Activated CD4-positive, alpha-beta T cell treated with anti-CD3 and anti-CD28 coated beads, Interleukin-2, amount 50 U/mL, for 1 hour (primary cell): ENCODE measurements at places on chromosomes 1 and 21.

DNA sequence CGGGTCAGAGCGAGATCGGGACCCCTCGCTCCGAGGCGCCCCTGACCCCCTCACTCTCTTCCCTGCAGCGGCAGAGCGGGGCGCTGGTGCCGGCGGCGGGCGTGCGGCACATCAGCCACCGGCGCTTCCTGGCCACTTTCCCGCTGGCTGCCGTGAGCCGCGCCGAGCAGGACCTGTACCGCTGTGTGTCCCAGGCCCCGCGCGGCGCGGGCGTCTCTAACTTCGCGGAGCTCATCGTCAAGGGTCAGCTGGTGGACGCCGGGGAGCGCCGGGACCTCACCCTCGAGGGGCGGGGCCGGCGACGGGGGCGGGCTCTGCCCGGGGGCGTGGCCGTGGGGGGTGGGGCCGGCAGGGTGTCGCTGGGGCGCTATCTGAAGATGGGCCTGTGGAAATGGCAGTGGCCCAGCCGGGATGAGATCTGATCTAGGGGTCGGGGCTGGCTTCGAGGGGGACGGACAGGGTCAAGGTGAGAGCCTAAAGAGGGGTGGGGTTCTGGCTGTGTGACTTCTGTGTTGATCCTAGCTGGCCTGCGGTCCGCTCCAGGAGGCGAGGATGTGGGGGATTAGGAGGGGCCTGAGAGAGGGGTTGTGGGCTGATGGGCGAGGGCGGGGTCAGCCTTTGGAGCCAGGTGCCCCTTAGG is 23.6 kb downstream of the PTPRU start:
- peak; percentile 14 for DNase-seq

- DNase-seq: no peak
Observed at GRCh38 chr1:230760360-230760827, 13.2 kb downstream of the CAPN9 start.

GRCh38 chr21:42198929-42199867 is 19.7 kb upstream of the ABCG1 start:
- no peak for DNase-seq

DNA sequence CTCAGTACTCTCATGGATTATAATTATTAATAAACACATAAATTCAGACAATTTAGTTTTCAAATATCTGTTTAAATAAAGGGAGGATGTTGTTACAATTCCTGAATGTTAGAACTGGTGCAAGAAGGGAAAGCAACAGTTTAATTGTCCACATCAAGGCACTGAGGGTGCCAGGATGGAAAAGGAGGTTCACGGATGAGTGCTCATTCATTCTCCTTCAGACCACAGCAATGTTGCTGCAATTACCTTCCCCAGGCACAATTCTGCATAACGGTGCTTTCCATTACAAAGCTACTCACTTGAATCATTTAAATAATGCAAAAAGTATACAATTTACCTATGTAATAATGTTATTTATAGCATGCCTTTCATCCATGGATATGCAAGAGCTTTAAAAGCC is 52.3 kb upstream of the COG2 start:
- no peak for DNase-seq

- no peak for DNase-seq
Observed at GRCh38 chr1:11571906-11572616, 82.2 kb downstream of the FBXO2 start.

- no peak for DNase-seq
Observed at GRCh38 chr21:42636520-42637266, 16.7 kb upstream of the PDE9A start.

DNA sequence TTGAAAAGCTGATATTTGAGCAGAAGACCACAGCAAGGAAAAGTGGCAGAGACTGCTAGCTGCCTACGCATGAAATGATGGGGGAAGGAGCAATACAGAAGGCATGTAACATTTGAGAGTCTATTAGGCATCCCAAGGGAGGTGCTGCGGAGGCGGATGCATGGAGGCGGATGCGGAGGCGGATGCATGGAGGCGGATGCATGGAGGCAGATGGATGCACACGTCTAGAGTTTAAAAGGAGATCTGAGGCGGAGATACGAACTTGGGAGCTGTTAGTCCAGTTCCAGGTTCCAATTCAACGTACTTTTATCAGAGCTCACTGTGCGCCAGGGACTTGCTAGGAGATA is 744 bp upstream of the DDX20 start:
- no peak for DNase-seq

DNA sequence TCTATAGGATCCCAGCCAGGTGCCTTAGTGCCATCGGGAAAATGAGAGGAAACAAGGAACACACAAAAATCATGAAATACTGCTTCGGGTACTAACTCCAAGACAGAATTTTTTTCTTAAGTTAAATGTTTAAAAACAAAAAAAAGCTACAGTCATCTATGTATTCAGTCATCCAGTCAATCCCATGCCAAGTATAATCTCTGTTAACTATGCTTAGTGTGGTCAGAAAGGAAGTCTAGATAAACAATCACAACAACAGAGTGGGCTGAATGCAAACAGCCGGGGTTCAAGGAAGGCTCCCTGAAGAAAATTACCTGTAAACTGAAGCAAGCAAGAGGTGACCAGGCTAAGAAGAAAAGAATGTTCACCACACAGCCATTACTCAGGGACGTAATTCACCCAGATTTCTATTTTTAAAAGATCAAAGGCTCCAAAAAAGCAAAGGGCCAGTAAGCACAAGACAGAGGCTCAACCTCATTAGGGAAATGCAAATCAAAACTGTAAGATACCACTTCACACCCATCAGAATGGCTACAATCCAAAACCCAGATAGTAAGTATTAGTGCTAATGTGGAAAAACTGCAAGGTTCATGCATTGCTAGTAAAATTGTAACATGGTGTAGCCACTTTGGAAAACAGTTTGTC is 53.0 kb downstream of the RERE start:
- no peak for DNase-seq

DNA sequence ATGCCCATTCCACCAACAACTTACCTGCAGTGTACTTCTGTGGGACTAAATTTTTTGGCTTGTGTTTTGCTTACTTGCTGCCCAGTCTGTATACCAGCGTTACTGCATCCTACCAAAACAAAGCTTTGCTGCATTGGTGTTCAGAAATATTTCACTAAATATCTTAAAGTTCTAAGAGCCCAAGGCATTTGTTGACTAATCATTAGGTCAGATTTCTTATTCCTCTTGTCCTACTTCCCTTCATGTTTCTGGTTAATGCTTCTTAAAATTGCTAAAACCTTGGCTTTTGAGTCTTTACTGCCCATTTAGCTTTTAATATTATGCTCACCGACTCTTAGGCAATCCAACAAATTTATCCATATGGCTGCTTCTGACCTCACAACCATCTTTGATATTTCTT is 161.8 kb downstream of the DPYD start:
- DNase-seq: no peak

DNA sequence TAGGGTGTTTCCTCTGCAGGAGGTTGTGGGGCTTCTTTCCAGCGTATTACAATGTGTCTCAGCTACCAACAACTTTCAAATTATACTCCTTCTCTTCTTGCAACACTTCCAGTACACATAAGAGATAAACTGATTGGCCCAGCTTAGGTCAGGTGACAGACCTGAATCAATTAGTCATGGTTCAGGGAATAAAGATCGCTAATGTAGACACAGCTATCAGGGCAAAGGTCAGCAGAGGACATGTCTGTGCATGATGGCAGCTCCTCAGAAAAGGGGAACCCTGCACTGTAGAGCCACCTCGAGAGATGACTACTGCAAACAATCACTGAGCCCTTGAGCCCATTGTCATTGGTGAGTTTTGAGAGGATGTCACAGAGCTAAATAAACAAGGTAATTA is 36.8 kb upstream of the PKN2 start:
- no peak for DNase-seq

DNA sequence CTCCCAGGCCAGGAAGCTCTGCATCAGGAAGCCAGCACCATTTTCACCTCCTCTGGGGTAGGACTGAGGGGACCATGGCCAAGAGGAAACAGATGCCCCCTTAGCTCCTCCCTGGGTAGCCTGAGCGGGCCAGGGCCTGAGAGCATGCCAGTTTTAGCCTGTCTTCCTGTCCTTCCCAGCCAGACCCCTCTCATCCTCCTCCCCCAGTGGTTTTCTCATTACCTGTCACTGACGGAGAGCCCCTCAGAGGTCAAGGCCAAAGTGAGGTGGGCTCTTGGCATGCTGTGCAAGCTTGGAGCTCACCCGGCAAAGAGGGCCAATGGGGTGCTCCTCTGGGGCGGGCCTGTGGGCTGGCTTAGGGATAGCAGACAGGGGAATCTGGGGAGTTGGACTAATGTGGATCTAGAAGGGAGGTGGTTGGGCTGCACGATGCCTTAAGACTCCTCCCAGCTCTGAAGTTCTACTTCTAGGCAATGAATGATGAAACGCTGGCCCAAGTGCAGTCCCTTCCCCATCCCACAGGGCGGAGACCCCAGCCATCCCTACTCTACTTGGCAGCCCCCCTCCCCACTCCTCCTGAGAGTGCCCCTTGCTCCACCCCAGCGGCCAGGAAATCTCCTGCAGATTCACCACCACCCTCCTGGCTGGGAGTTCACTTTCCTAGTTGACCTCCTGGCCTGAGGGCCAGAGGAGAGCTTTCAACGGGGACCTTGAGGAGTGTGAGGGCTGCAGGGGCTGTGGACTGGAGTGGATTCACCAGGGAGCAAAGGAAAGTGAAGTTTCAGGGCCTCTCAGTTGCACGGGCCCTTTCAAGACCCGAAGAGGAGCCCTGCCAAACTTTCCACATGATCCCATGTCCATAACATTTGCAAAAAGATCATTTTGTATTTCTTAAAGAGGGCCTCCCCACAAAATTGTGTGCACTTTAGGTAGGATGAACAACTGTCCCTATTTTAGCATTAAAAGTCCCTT is 9.4 kb upstream of the LMNA start:
- no peak for DNase-seq

DNA sequence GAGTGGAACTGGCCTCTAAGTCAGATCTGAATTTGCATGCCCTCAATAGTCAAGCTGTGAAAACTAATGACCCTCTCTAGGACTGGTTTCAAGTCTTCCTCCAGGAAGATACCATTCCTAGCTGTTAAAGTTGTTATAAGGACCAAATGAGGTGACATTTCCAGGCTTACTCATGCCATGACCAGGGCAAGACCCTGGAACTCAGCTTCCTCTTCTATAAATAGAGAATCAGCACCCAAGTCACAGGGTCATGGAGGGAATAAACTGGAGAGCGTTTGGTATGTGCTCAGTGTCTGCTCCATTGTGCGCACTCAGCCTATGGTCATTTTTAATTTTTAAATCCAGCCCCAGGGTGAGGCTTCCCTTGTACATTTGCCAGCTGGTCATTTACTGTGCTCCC is 2.5 kb downstream of the S100A9 start:
- DNase-seq: no peak

DNA sequence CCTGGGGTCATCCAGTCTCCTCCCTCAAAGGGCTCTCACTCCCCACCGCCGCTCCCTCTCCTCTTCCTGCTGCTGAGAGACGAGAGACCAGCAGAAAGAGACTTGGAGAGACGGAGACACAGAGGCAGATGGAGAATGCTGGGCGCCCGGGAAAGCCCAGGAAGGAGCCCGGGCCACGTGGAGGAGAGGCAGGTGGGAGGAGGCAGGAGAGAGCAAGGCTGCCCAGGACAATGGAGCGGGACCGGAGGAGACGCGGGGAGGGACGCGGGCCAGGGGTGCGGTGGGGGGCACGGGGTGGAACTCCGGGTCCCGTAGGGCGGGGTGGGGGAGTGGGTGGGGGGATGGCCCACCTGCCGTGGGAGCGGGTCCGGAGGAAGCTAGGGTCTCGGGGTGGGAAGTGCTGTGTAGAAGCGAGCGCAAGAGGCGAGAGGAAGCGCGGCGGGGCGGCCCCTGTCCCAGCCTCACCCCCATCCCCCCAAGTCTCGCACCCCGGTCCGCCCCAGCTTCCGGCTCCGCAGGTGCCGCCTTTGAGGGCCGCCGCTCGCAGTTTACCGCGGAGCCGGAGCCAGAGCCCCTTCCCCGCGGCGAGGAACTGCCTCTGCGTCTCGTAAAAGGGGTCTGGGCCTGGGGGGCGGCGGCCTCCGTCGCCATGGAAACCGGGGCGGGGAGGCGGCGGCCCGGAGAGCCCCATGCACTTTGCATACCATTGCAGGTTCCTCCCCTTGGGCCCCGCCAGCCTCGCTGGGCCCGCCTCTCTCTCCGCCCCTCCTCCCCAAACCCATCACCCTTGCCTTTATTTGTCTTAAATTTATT is 11.7 kb upstream of the EPHA2 start:
- DNase-seq: peak; percentile 61

GRCh38 chr21:46080171-46081021 is 17.5 kb upstream of the COL6A2 start:
- DNase-seq: no peak

GRCh38 chr1:39827201-39827600 is 38.5 kb upstream of the BMP8B start:
- no peak for DNase-seq

DNA sequence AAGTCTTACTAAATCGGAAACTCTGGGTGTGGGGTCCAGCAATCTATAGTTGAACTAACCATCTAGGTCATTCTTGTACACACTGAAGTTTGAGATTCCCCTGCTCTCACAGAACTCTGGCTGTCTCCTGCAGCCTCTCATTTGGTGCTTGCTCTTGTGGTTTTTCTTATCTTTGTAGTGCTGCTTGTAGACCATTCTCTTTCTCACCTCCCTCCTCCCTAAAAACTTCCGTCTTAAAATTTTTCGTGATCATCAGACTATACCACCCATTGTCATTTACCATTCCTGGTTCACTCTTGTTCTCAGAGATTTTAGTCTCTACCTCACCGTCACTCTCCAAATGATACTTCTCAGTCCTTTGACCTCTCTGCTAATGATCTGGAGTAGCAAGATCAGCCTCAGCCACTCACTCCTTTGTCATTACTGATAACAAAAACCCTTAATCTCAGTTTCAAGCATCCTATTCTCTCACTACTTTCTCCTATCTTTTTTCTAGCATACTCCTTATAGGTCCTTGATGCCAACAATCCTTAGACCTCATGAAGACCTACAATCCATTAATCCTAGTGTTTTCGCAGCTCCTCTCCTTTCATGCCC is 13.0 kb upstream of the EPHX4 start:
- no peak for DNase-seq

GRCh38 chr1:11289064-11289463 is 16.1 kb downstream of the UBIAD1 start:
- DNase-seq: no peak

GRCh38 chr21:25572861-25573310 is 34.4 kb downstream of the MRPL39 start:
- DNase-seq: no peak

- no peak for DNase-seq
Observed at GRCh38 chr1:168554603-168555483, 11.0 kb upstream of the XCL2 start.

- no peak for DNase-seq
Observed at GRCh38 chr1:43345120-43345519, 7.5 kb downstream of the MPL start.

GRCh38 chr1:94061513-94062443 is 59.2 kb downstream of the ABCA4 start:
- peak; percentile 1 for DNase-seq

- no peak for DNase-seq
Observed at GRCh38 chr1:211762206-211762605, 68.4 kb downstream of the LPGAT1 start.

- DNase-seq: no peak
Observed at GRCh38 chr21:34670220-34670961, 1.6 kb downstream of the CLIC6 start.

GRCh38 chr1:186191511-186191910 is 183.5 kb downstream of the TPR start:
- DNase-seq: no peak

- no peak for DNase-seq
Observed at GRCh38 chr21:41869771-41870170, 9.4 kb downstream of the PRDM15 start.
